ENCODE measurements at places on chromosomes 6 and 20.

GRCh38 chr6:163199371-163199770 lies 215.1 kb upstream of the QKI start:
- no peak for DNase-seq

DNA sequence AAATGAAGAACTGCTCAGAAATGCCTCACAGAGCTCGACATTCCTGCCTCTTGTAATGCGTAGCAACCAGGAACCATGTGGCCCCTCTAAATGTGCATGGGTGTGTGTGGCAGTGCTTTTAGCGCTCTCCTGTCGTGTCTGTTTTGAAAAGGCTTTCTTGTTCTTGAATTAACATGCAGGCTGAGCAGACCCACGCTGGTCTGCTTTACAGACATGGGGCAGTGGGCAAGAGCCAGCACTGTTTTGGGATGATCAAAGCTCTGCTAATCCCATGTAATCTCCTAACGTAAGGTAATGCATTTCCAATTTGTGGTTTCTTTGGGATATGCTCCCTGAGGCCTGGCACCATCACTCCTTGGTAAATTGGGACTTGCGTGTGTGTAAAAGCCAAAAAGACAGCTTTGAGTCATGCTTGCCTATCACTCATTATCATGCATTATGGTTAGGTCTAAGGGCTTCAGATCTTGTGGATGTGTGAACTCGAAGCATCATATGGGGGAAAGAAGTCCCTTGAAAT lies 11.8 kb downstream of the RIPOR2 start:
- no peak for DNase-seq

- DNase-seq = no peak
Observed at GRCh38 chr20:35618263-35619131, 2.9 kb downstream of the SPAG4 start.

- DNase-seq = no peak
Observed at GRCh38 chr6:30813631-30814145, 69.3 kb upstream of the IER3 start.

- DNase-seq = no peak
Observed at GRCh38 chr6:111653979-111654378, 48.3 kb upstream of the TRAF3IP2 start.

GRCh38 chr6:132144456-132144855 lies 193.3 kb upstream of the CCN2 start:
- DNase-seq = no peak

GRCh38 chr6:130206479-130206878 lies 16.3 kb downstream of the SAMD3 start:
- no peak for DNase-seq

DNA sequence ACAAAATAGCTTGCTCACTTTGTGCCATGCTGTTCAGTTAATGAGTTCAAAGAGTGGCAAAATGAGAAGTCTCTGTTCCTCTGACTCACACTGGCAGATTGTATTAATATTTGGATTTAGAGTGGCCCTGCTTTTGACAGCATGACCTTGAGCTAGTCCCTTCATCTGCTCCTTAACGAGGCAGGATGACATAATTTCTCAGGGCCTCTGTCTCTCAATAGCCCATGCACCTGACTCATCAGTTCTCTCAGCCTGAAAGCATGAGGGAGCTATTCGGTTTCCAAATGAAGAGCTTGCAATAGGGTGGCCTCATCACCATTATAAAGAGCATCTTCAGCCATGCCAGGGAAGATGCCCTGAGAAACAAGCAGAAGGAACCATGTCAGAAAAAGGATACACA lies 38.2 kb downstream of the CAP2 start:
- no peak for DNase-seq

- no peak for DNase-seq
Observed at GRCh38 chr6:166825553-166826145, 130.7 kb downstream of the RNASET2 start.

GRCh38 chr6:101578306-101578705 lies 184.8 kb downstream of the GRIK2 start:
- no peak for DNase-seq

DNA sequence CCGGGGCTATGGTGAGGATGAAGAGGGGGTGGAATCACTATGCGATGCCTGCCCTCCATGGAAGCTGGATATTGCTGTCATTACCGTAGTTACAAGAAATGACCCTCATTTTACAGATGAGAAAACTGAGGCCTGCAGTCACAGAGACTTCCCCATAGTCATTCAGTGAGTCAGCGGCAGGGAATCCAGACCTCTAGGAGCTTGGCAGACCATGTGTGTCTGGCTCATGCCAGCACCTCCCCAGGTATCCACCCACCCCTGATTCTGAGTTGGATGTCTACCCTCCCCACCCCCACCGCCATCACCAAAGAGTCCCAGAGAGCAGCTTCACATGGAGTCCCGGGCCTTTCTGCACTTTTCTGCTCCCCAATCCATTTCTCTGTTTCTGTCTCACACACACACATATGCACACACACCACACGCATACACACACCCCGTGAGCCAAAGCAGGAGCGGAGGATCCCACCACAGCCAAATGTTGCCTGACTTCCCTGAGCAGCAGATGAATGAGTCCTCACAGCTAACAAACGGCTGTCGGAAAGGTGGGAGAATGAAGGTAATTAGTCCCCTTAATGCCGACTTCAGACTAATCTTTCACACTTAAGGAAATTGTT lies 24.8 kb downstream of the CDH22 start:
- DNase-seq = no peak

DNA sequence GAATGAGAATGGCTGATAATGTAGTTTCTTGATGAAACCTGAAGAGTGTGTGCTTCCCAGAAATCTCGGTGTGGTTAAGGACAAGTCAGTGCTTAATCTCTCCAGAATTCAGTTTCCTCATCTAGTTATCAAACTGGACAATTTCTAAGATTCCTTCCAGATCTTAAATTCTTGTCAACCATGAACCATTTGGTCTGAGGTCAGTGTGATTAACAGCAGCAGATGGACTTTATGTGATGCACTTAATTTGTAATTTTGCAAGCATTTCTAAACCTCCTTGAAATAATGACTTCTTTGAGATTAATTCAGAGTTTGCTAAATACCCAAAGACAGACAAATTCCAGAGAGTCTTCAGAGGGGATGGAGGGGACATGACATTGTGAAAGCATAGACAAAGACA lies 160.3 kb downstream of the KIF16B start:
- DNase-seq = no peak

- no peak for DNase-seq
Observed at GRCh38 chr6:44642870-44643522, 255.5 kb downstream of the CDC5L start.

GRCh38 chr6:169695131-169695530 lies 6.7 kb downstream of the WDR27 start:
- DNase-seq = no peak

- DNase-seq = no peak
Observed at GRCh38 chr6:12543953-12544352, 172.6 kb upstream of the PHACTR1 start.

- DNase-seq = no peak
Observed at GRCh38 chr6:90703336-90703735, 116.5 kb upstream of the MAP3K7 start.

- no peak for DNase-seq
Observed at GRCh38 chr6:4018924-4019236, 60.1 kb downstream of the FAM217A start.

- DNase-seq = no peak
Observed at GRCh38 chr20:12949429-12949980, 59.3 kb upstream of the SPTLC3 start.

GRCh38 chr20:20233041-20233514 lies 134.8 kb upstream of the INSM1 start:
- DNase-seq = no peak

- DNase-seq = no peak
Observed at GRCh38 chr20:25247000-25247517, 826 bp upstream of the PYGB start.

DNA sequence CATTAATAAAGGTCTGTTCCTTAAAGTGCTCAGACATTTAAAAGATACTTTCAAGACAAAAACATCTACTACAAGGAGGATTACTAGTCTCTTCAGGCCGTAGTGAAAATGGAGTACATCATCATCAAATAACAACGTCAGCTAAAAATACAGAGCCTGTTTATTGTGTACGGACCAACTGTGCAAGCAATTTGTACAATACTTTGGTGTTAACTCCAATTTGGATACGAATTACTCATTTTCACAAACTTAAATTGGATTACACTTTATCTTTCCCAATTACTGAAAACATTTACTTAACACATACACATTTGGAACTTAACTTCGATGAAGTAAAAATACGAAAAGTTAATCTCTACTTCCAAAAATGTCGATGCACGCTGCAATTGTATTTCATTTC lies 802 bp downstream of the CYP39A1 start:
- DNase-seq = no peak

Measured in stimulated activated CD8-positive, alpha-beta memory T cell treated with anti-CD3 and anti-CD28 coated beads, Interleukin-15, amount 100 ng/mL, for 4 hours (primary cell).